Hematopoietic multipotent progenitor cell (in vitro differentiated cells): ENCODE measurements at places on chromosomes 7 and 10. TPM values are rescaled to one million over a fixed set of nuclear protein-coding genes. Genes with fewer than 3 reads are reported as not detected.

DNA sequence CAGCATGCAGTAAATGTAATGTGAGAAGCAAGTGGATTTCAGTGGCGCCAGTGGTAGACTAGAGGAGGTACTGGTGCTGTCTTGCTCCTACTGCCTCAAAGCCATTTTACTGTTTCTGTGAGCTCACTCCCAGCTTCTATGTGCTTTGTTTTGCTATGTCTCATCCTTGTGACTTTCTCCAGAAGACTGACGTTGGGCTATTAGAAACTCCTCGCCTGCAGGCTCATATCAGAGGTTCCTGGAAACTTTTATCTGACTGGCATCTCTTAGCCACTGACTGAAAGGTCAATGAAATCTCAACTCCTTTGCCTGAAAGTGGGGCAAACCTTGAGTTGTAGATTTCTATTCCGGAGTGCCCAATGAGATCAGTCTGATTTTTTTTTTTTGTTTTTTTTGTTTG is 66.4 kb upstream of the SORCS1 start:
- no peak for DNase-seq

The MACROH2A2 gene
- total RNA-seq = 2.2 TPM

GRCh38 chr7:14054125-14054524 is 64.7 kb upstream of the ETV1 start:
- DNase-seq = no peak

- DNase-seq = no peak
These were observed 62.6 kb upstream of the C1GALT1 start for GRCh38 chr7:7119729-7120128.

DNA sequence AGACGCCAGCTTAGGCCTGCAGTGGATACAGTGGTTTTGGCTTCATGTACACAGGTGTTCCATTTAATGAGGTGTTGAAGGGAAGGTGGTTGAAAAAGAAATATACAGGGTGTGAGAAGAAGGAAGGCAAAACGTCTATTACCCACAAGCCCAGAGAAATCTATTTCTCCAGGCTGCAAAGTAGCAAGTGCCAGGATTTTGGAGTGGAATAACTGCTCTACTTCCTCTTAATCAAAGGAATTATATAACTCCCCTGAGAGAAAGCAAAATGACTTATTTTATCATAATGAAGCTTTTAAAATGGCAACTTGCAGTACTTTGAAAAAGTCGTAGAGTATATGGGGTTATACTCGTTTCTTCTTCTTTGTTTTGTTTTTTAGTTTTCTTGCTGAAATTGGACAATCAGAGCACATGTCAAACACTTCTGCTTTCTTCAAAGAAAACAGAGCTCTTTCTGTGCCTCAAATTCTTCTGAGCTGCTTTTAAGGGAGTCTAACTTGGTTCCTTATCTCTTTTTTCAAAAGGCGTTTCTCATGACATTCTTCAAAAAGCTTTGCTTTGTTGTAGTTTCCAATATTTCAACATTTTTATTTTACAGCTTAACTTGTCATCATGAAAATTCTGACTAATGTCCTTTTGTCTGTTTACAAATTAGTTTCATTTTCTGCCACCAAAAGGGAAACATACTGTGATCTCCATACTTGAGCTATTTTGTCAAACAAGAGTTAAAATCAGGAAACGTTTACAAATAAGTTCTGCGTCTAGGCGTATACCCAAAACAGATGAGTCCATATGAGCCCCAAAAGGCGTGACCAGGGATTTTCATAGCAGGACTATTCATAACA is 289.7 kb downstream of the FRMD4A start:
- DNase-seq = no peak

DNA sequence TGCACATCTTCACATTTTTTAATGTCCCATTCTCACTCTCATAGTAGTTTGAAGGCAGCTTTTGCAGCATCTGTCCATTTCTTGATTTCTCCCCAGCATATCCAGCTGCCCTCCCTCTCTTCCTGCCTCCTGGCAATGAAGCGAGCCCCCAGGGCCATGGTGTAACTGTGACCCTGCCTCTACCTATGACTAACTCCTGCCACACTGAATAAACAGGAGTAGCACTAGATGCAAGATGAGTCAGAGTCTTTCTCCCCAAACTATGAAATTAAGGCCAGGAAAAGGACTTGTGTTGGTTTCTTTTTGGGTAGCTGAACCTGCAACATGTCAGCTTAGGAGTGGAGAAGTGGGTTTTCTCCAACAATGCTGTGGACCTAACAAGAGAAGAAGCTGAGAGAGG is 329.0 kb downstream of the RNLS start:
- DNase-seq = no peak

- no peak for DNase-seq
These were observed 941 bp upstream of the LUC7L2 start for GRCh38 chr7:139358541-139359365.

DNA sequence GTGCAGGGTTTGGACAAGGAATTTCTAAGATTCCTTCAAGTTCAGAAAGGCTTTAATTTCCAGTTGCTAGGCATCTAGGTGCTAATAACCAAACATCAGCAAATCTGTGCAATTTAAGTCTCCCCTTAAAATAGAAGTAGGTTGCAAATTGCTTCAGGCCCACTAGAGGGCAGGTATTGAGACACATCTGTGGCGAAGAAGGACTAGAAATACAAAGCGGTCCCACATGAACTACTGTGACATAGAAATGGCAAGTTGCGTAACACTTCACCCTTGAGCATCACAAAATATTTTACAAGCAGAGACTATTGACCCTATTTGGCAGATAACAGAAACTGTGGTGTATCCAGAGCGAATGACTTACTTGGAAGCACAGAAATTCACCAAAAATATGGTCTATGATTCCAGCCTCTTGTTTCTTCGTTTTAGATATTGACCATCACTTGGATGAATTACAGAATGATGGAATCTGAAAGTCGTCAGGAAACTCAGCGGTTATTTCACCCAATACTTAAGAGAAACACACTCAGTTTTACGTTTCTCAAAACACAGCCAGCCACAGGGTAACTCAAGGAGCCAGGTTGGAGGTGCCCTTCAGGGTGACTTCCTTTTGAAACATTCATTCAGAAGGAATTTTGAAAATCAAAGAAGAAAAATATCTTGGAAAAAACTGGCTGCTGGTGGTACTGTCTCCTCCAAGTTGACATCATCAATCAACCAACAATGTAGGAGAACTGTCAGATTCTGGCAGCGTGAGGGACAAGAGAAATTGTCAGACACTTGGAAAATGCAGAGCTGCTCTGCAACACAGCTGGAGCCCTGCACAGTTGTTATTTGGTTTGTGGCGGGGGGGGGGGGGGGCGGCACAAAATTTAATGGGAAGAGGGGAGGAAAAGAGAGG is 256.3 kb upstream of the MINDY3 start:
- peak; percentile 33 for DNase-seq

GRCh38 chr10:103548581-103549348 is 55.3 kb downstream of the NEURL1 start:
- no peak for DNase-seq

The SPAM1 gene
- not detected for total RNA-seq

The GSTO1 gene
- total RNA-seq = 42.5 TPM

DNA sequence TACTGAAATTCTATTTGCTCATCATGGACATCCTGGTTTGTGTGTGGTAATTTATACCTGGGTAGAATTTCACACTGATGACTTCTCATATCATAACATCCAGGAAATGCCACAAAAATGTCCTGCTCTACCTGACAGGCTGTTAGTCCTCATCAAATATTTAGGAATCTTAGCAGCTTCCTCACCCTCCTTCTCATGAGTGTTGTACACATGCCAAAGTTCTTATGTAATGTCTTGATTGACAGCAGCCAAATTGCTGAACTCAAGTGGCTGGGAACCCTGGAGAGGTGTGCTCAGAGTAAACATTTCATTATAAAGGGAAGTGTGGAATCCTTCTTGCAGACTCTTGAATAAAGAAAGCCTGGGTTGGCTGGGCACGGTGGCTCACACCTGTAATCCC is 8.9 kb downstream of the EEPD1 start:
- DNase-seq = no peak

The YAE1 gene
- total RNA-seq = 7.8 TPM

GRCh38 chr10:86254081-86254480 is 112.5 kb downstream of the GRID1 start:
- DNase-seq = no peak

- no peak for DNase-seq
These were observed 70.1 kb downstream of the RNF216 start for GRCh38 chr7:5711409-5711808.

GRCh38 chr7:66790725-66791124 is 50.2 kb downstream of the RABGEF1 start:
- DNase-seq = no peak

GRCh38 chr7:115070311-115070710 is 148.4 kb downstream of the MDFIC start:
- DNase-seq = no peak

DNA sequence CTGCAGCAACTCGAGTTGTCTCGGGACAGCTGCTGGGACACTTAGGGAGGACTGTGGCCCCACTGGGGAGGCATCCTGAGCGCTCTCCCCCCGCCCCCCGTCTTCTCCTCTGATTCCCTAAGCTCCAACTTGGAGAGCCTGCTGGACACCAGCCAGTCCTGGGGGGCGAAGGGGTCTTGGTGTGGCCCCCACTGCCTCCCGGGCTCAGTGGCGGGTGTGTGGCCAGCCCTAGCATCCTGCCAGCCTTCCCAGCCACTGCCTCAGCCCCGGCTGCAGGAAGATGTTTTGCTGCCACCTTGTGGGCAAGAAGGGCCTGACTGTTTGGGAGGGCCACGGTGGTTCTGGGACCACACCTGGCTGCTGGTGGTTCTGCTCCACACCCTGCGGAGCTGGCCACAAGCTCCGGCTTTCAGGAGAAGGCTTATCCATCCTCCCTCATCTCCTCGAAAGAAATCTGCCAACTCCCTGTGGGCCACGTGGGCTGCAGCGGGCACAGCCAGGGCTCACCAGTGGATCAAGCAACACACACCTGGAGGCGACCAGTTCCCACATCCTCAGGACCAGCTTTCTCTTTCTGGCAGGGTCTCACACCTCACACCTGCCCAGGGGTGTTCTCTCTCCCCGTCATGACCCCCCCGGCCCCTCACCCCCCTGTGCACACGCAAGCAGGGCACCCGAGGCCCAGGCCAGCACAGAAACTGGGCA is 24.8 kb downstream of the AGAP3 start:
- DNase-seq = peak; percentile 79

GRCh38 chr7:108340856-108341411 is 115.3 kb downstream of the NRCAM start:
- no peak for DNase-seq

DNA sequence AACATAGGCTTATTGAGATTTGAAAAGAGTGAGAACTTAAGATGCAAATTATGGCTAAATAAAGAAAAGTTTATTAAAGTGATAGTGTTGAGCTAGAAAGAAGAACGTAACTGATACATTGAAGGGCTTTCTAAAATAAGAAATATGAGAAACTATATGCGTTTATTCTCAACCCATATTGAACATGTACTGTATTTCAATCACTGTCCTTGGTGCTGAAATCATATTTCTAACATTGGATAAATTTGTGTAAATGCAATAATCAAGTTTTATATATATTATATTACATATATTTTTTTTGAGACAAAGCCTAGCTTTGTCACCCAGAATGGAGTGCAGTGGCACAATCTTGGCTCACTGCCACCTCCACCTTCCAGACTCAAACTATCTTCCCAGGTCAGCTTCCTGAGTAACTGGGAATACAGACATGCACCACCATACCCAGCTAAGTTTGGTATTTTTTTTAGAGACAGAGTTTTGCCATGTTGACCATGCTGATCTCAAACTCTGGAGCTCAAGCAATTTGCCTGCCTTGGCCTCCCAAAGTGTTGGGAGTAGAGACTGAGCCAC is 1065.8 kb downstream of the REEP3 start:
- no peak for DNase-seq

DNA sequence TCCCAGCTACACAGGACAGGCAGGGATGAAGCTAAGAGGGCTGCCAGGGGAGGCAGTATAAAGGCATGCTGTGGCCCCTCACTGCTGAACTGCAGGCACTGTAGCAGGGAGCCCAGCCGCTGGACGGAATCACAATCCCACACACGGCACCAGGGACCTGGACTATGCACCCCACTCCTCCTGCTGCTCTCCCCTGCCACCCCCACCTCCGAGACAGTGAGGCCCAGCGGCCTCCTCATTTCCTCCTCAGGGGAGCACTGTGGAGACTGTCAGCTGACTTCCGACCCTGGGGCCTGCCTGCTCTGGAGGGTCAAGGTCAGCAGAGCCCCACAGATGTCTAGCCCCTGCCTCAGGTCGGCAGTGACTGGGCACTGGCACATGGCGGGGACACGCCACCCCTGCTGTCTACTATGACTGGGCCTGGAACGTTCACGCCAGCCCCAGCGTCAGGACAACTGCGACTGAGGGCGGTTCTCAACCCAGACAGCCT is 92.7 kb downstream of the FAM53B start:
- no peak for DNase-seq

GRCh38 chr7:82204694-82205093 is 238.9 kb downstream of the CACNA2D1 start:
- DNase-seq = no peak

GRCh38 chr7:137484326-137484725 is 140.8 kb upstream of the PTN start:
- no peak for DNase-seq

DNA sequence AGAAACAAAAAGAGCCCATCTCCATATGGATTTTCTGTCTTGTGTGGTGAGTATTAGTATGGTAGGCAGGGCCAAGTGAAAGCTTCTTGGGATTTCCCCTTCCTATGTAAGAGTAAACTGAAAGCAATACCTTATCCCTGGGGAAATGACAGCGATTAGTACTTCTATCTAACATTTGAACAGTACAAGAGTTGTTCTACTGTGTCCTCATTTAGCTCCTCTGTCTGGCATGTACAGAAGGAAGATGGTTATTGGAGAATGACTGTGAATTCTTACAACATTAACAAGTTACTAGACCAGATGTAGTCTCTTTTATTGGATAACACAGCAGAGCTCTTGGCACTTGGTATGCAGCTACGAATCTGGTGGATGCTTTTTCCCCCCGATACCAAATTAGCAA is 17.9 kb upstream of the TRIL start:
- DNase-seq = no peak

GRCh38 chr7:123643495-123644441 is 11.9 kb upstream of the LMOD2 start:
- DNase-seq = no peak

GRCh38 chr10:69409968-69410367 is 6.8 kb downstream of the TACR2 start:
- DNase-seq = no peak

The AGAP5 gene
- 4.0 TPM for total RNA-seq

GRCh38 chr7:91039033-91039432 is 225.2 kb upstream of the FZD1 start:
- DNase-seq = no peak

DNA sequence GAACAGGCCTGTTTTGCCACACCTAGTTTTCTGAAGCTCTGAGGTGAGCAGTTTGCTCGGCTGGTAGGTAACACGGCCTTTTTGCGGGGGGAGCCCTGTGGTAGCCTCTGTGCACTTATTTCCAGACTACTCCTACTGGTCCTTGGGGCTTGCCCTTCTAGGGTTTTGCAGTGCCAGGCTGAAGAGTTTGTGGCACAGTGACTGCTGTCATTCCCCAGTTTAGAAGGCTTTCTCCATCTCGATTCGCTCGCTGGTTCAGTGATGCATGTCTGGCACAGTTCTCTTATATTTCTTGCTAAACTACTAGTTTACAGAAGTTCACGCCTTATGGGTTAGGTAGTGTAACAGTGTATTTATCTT is 711 bp downstream of the KIF20B start:
- peak; percentile 8 for DNase-seq
